Stimulated activated CD4-positive, alpha-beta T cell treated with anti-CD3 and anti-CD28 coated beads, Interleukin-2, amount 100 ng/mL, for 4 hours (primary cell): ENCODE measurements at places on chromosomes 5 and 9.
A peak's percentile ranks its signal among the peaks of the same experiment; 100 is the strongest.

GRCh38 chr5:80255811-80256712 lies at the start of gene SERINC5:
SERINC5 (minus strand) TSS chr5:80256048; CDS start chr5:80255922, 126 bp downstream.
- DNase-seq, result peak; percentile 77

DNA sequence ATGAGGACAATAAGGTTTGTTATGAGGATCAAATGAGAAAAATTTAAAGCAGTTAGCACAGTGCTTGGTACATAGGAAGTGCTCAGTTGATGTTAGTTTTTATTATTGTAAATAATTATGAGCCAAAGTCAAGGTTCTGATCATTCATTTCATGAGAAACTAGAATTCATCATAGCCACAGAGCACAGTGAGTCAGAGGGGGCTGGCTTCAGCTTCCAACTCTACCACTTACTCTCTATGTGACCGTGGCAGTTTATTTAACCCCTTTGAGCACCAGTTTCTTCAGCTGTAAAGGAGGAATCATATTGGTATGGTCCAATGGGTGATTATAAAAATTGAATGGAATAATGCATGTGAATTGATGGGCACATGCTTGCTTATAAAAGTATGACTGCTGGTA lies 39.4 kb downstream of the KLHL3 start:
- DNase-seq, result no peak

GRCh38 chr5:2096887-2097505 lies 214.3 kb upstream of the IRX4 start:
- DNase-seq, result no peak

GRCh38 chr5:143527808-143528207 lies 124.3 kb upstream of the NR3C1 start:
- DNase-seq, result no peak

DNA sequence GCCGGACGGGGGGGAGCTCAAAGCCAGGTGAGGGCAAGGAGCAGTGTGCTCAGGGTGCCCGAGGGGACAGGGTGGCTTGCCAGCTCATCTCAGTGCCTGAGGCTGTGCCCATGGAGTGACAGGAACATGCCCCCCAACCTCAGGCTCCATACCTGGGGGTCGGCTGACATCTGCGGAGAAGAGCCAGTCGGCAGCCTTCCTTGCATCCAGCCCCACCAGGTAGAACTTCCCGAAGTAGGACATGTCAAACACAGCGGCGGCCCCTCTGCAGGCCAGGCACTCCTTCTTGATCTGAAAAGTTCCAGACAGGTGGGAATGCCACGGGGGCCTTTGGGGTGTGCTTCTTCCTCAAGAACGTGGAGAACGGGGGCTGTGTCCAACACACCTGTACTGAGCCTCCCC lies 42.1 kb downstream of the SARDH start:
- DNase-seq, result no peak

GRCh38 chr9:114837923-114838322 lies 32.1 kb upstream of the TNFSF15 start:
- no peak for DNase-seq

DNA sequence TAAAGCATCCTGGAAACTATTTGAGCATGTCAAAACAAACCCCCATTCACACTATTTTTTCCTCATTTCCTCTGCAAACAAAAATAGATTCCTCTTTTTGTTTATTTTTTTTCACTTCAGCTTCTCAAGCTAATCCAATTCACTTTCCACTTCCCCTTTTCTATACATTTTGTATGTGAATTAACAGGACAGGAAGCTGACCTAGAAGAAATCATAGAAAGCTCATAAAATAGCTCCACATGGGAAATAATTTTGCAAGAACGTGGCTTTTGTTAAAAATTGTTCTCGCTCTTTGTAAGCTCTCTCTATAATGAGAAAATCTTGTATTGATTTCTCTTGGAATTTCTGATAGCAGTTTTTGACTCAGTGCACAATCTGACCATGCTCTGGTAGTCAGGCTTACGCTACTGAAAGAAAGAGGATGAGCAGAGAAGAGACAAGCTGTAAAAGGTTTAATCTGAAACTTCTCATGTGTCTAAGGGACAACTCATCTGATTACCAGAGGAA lies 215.8 kb downstream of the ADAMTS12 start:
- DNase-seq, result no peak

GRCh38 chr5:14595189-14595588 lies 13.6 kb downstream of the OTULINL start:
- no peak for DNase-seq

- no peak for DNase-seq
Measured at GRCh38 chr9:35487081-35487480, 2.8 kb upstream of the RUSC2 start.

DNA sequence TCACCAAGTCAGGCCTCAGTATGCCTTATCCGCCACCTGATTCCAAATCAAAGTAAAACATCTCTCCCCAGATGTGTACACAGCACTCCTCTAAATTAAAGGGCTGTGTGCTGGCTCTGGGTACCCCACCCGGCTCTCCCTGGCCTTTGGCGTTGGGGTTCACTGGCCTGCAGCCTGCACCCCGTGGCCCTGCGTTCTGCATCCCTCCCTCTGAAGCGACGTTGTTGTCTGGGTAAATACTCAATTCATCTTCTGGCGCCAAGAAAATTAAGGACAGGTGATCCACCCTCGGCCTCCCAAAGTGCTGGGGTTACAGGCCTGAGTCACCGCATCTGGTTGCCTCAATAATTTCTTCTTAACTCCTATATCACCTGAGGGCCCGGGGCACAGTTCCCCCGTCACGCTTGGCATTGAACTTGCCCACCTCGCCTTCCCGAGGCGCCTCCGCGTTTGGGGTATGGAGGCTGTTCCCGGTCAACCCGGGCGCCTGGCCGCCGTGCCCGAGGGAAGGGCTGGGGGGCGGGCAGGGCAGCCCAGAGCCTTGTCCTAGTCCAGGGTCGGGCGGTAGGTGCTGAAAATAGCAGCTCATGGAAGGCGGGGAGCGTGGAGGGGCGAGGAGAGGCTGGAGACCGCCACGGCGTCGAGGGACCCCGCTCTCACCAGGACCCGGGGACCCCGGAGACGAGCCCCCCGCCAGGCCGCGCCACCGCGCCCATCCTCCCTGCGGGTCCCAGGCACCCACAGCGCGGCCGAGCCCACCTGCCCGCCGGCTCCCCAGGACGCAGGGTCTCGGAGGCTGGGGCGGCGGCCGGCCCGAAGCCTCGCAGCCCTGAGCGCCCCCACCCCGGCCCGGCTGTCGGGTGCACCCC lies 531 bp downstream of the ABO start:
- DNase-seq, result no peak

DNA sequence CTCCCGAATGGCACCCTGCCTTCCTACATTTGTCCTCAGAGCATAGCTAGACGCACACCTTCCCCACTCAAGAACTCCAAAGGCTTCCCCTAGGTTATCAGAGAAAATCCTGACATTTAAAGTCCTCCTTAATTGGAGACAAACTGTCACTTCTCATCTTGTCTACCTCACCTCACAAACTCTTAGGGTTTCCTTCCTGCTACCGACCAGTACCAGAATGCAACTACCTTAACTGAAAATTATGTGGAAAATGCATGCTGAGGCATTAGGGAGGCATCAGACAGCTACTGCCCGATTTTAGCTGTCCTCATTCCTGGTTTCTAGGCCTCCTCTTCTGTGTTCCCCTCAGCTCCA lies 17.9 kb upstream of the TNIP1 start:
- DNase-seq, result no peak

- DNase-seq, result no peak
Measured at GRCh38 chr9:115923903-115924668, 229.5 kb upstream of the PAPPA start.

GRCh38 chr9:98118640-98119601 lies at the start of gene TRIM14:
TRIM14 (minus strand) TSS chr9:98119222; CDS start chr9:98119188, 34 bp downstream.
- peak; percentile 31 for DNase-seq
